ENCODE measurements at places on chromosomes 2 and 18.

DNA sequence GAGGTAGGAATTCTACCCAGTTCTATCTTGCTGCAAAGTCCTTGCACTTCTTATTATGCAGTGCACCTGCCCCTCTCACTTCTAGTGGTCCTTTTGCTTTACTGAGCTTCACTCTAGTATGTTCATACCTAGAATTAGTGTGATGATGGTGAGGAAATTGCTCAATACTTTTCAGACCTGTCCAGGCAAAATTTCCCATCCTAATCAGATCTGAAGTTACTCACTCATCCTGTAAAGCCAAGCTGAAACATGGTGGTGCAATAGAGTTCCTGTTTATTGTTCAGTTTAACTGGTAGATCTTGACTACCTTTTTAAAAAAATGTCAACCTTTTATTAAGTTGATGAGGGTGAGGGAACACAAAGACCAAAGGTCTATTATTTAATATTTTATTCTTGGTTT, 12.6 kb upstream of the FIGN start:
- DNase-seq: no peak

DNA sequence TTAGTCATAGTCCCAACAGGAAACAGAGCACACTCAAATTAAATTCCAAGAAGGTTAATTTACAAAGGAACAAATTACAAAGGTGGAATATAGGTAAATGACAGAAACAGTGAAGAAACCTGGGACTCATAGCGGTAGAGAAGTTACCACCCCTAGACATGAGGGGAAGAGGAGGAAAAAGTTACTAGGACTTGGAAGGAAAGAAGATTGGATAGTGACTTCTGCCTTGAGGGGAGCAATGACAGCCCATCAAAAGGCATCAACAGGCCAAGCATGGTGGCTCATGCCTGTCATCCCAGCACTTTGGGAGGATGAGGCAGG, 2.4 kb upstream of the PDE11A start:
- DNase-seq: no peak

GRCh38 chr2:80568011-80568410, 263.5 kb upstream of the LRRTM1 start:
- DNase-seq: no peak

DNA sequence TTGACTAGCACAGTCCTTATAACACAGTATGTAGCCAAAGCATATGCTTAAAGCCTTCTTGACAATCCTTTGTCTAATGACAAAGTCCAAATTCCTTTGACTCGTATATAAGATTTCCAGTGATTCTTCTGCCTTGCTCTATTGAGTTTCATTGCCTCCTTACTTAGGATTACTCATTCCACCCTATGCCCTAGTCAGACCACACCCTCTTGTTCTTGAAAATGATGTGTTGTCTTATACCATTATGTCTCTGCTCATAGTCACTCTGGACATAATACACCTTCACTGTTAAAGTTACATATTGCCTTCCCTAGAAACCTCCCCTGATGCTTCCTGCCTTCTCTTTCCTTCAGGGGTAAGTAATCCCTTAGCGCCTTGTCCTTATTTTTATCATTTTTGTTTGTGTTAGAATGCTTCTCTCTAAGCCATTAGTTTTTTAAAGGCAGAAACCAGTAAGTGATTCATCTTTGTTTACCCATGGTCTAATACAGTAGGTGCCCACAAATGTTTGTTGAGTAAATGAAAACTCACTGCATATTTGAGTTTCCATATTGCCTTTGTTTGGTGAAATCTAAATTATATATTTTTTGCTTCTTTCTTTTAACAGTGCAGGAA, 19.3 kb downstream of the GPD2 start:
- DNase-seq: peak; percentile 84

DNA sequence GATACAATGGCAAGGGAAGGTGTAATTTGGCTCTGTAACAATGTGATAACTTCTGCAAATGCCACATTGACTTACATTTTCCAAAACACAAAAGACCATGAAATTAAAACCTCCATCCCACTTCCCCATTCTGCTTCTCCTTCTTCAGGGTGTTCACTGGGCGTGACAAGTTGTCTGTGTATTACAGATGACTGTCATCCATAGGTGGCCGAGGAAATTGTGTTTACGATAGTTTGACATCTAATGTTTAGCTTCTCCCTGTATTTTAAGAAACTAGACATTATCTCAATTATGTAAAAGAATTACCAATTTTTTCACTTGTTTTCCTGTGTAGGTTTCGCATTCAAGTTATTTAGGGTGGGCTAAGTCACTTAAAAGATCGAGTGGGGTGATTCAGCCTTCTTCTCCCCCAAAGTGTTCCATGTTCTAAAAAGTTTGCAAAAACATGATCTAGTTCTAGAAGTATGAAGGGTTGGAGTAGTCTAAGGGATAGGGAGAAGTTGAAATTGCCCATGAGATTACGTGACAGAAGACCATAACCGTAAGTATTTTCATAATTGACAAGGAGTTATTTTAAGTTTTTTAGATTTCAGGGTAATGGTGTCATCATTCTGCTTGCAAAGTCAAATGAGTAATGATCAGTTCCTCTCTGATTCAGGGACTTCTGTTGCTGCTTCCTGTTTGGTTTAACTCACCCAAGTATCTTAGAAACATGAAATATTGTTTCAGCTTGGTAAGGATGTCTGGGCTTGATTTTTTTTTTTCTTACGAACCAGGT, 25.2 kb upstream of the CYTIP start:
- no peak for DNase-seq

- no peak for DNase-seq
These were observed 297.2 kb downstream of the NDUFA10 start for GRCh38 chr2:239727776-239728600.

DNA sequence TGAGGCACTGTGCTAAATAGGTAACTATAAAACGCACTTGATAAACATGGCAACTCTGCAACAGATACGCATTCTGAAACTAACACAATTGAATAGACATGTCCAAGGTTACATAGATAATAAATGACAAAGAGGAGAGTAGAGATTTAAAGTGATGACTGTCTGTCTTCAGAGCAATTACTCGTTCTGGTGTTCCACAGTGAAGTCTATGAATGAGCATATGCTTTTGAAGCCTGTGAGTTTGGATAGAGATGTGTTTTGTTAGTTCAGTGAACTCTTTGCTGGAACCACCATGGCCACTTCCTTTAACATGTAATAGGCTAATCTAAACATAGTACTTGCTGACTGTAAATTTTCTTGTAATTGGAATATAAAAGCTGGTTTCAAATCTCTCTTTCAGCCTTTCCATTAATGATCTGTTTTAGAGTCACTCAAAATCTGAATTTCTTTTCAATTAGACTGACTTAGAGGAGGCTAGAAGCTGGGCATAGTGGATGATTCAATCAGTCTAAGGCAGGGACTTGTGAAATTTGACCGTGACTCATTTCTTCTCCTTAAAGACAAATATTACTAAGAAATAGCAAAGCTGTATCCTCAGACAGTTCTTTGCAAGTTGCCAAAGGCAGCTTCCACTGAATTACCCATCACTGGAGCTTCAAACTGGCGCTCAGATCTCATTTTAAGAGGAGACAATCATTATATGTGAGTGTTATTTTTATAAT, 1130.1 kb upstream of the CELF4 start:
- no peak for DNase-seq

- DNase-seq: no peak
These were observed 226.0 kb downstream of the GULP1 start for GRCh38 chr2:188517549-188518215.

- no peak for DNase-seq
These were observed 213.3 kb downstream of the FAM210A start for GRCh38 chr18:13513021-13513420.

- DNase-seq: no peak
These were observed 137.7 kb upstream of the PXDN start for GRCh38 chr2:1881998-1882397.

DNA sequence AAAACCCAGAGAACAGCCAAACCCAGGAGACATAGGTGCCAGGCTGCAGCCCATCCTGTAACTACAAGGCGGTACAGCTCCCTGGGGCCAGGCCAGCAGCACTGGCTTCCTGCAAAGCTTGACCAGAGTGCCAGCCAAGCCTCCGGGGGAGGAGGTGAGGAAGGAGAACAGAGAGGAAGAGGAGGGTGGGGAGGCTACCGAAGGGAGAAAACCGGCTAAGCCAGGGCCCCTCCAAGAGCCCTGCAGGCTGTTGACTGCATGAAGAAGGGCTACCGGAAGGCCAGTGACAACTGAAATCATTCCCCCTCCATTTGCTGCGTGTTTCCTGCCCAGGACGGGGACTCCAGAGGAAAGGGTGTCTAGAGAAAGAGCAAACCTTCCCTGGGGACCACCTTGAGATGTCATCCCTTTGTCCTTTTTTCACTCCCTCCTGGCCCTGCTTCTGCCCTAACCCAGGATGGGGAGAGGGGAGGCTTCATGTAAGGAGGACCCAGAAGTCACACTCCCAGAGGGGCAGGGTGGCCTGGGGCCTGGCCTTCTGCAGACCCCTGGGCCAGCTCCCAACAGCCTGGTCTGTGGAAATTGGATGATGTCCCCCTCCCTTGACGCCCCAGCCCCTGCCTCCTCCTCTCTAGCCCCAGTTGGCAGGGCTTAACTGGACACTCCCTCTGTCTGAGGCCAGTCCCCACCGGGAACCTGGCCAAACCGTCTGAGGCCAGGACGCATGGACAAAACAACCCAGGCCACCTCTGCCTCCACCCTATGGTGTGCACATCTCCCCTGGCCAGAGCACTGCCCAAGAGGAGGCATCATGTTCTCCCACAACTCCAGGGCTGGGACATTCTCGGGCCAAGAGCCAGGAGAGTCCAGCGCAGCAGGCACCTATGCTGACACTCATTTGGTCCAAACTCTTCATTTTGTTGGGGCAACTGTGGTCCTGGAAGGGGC, 207.8 kb downstream of the CYP26B1 start:
- DNase-seq: no peak

- no peak for DNase-seq
These were observed 71.1 kb downstream of the CIB4 start for GRCh38 chr2:26570083-26570430.

- no peak for DNase-seq
These were observed 11.2 kb upstream of the EN1 start for GRCh38 chr2:118858485-118859156.

GRCh38 chr18:30999186-30999585, 43.4 kb downstream of the DSC3 start:
- DNase-seq: peak; percentile 5

GRCh38 chr2:50582164-50582563, 449.8 kb downstream of the NRXN1 start:
- no peak for DNase-seq

- DNase-seq: no peak
These were observed 56.8 kb downstream of the GTF3C3 start for GRCh38 chr2:196742685-196743084.

DNA sequence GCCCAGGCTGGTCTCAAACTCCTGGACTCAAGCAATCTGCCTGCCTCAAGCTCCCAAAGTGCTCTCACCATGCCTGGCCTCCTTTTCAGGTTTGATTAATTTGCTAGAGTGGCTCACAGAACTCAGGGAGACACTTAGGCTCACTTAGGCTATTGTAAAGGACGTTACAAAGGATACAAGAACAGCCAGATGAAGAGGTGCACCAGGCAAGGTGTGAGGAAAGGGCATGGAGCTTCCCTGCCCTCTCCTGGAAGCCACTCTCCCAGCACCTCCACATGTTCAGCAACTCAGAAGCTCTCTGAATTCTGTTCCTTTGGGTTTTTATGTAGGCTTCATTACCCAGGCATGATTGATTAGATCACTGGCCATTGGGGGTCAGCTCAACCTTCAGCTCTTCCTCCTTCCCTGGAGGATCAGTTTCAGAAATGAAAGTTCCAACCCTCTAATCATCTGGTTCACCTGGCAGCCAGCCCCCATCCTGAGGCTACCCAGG, 78.7 kb upstream of the RGPD5 start:
- peak; percentile 51 for DNase-seq

DNA sequence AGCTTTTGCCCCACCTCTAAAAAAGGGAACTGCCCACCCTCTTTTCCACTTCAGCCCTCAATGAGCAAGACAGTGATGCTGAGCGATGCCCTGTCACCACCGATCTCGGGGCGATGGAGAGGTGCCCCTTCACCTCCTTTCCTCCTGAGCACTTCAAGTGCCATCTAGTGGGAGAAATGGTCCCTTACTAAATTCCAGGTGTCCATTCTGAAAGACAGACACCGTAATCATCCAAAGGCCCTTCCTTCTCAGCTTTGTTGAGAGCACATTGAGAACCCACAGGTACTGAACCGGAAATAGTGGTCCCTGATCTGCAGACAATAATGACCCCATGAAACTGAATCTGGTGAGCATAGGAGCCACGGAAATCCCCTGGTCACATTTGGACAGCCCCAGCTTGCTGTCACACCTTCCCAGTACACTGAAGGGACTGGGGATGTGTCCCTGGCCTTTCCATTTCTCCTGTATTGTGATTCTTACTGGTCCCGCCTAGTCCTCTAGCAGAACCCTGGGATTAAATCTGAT, 38.5 kb downstream of the KCTD18 start:
- no peak for DNase-seq

GRCh38 chr2:26164641-26165211, 8.2 kb upstream of the GAREM2 start:
- DNase-seq: no peak

- DNase-seq: no peak
These were observed 27.8 kb downstream of the MTERF4 start for GRCh38 chr2:241074065-241074818.

- DNase-seq: no peak
These were observed 369.2 kb upstream of the PKDCC start for GRCh38 chr2:41678639-41679038.

GRCh38 chr2:54675738-54676137, 47.7 kb upstream of the EML6 start:
- no peak for DNase-seq

DNA sequence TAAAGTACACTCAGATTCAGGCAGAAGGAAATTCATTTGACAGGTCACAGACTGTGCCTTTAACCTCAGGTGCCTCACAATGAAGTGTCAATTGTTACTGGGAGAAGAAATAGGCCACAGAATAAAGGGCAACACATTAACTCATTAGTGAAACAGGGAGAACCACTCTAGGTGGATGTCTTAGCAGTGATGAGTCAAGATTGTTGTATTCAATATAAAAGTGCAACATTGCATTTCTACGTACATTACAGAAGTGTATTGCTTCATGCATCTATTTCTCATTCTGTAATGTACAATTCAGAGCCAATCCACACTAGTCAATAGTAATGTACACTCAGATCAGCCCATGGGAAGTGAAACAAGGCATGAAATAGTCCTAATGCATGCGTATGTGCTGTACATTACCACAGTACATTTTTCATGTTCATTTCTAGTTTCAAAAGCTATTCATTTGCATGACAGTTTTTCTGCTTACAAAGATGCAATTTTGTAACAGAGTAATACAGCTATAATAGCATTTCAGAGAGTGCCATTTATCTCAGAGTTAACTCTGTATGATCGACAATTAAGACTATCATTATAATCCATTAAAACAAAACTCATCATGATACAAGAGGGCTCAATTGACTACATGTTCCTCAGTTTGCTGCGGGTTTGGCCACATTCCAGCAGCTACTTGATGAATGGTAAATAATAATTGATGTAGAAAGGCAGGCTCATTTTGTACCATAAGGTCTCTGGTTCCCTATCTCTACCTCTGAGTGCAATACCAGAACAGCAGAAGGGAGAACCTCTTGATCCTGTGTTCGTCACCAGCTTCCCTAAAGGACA, 12.2 kb upstream of the ARL5A start:
- no peak for DNase-seq

Measured in LoVo (cell line).